GM06990 (cell line): ENCODE measurements at places on chromosomes 16 and 17.
A peak's percentile ranks its signal among the peaks of the same experiment; 100 is the strongest.

DNA sequence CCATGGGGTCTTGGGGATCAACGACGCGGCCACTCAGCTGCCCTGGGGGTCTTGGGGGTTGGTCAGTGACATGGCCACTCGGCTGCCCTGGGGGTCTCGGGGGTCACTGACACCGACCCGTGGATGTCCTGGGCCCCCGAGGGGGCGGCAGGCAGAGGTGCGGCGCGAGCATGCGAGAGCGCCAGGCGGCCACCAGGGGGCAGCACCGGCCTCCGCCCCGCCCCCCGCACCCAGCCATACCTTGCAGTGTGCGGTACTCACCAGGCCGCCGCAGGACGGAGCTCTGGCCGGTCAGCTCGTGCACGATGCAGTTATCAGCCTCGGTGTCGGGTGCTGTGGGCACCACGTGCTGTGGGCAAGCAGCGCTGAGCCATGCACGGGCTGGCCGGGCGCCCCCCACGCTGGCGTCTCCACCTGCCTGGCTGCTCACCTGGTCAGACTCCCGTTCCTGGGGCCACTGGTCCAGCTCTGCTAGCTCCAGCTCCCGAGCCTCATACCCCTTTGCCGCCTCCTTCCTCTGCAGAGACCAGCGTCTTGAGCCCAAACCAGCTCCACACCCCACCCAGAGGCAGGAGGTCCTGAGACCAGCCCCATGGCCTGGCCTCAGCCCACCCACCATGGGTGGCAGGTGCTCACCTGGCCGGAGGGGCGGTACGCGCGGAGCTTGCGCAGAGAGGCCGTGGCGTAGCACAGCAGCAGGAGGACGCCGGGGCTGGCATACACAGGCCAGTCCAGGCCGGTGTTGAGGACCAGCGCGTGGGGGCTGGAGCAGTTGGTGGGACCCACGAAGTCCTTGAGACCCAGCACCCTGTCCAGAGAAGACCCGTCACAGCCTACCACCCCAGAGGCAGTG is 31.2 kb downstream of the CTU2 start:
- peak; percentile 77 for DNase-seq

DNA sequence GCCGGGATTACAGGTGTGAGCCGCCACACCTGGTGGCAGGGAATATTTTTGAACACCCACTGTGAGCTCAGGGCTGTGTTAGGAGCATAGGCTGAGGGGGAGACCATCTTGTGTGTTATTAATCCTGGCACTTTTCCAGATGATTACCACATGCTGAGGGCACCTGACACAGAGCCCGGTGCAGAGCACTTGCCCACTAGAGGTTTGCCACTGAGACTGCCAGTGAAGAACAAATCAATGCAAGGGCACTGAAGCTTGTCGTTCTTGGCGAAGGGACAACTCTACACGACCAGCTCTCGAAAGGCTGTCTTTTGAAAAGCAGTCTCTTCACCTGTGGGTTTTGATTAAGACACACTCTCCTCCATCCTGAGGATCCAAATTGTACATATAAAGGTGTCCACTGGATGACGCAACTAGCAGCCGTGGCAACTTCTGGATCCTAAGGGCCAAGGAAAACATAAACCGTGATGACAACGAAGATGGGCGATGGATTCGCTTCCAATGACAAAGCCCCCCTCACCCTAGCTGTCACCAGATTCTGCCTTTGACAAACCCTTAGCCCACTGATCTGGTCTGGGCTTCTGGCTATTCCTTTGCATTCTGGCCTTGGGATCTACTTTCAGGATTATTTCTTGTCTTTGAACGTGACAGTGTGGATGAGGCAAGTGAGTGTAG is 28.7 kb downstream of the WIPI1 start:
- DNase-seq = no peak

- no peak for DNase-seq
These were observed 17.4 kb downstream of the MAP2K3 start for GRCh38 chr17:21301593-21302550.

DNA sequence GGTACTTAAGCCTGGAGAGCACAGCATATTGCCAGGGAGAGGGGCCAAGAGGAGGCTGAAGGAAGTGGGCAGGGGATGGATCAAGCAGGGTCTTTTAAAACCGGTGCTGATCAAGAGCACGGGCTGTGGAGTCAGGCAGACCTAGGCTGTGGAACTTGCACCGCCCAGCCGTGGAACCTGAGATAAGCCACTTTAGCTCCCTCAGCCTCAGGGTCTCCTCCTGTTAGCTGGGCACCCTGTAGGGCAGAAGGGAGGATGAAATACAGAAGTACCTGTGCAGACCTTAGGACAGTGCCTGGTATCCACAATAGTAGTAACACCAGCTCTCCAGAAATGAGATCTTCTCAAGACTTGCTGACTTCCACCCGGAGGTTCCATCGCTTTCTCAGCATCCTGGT is 9.3 kb downstream of the ODAD4 start:
- DNase-seq = no peak

GRCh38 chr17:77235370-77235941 is 94.7 kb downstream of the SEC14L1 start:
- no peak for DNase-seq

DNA sequence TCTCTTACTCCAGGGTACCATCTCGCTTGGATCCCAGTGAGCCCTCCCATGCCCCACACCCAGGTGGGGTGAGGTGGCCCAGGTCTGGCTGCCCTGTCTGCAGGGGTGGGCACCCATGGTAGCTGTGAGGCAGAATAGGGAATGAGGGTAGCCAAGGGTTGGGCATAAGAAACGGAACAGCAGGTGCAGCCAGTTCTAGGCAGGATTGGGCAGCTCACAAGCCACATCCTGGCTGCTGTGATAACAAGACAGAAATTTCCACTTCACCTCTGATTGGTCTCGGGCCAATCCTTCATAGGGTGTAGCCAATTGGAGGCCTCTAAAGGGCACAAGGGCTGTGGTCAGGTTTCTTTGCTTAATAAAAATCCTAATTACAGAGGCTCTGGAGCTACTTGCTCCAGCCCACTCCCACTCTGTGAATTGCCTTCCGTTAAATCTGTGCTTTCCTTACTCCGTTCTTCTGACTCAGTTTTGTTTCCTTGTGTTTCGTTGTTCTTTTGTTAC is 1.5 kb upstream of the ARHGDIG start:
- DNase-seq = no peak

GRCh38 chr17:49746791-49747490 is 17.0 kb downstream of the FAM117A start:
- peak; percentile 55 for DNase-seq

GRCh38 chr16:27724482-27725235 is 174.7 kb downstream of the KATNIP start:
- no peak for DNase-seq

GRCh38 chr17:78557598-78558039 is 19.6 kb downstream of the DNAH17 start:
- DNase-seq = no peak

DNA sequence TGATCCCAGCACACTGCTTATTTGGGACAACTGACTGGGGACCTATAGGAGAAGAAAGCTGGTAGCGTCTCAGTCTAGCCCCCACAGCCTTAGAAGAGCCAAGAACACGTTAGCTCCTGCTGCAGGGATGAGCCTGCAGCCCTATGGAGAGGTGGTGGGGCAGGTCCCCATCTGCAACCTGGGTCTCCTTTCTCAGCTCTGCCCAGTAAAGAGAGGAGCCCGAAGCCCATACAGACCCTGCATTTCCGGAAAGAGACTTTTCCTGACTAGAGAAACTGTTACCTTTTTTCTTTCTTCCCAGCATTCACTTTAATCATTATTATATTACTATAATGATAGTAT is 788 bp downstream of the METTL22 start:
- no peak for DNase-seq

GRCh38 chr16:48158296-48158695 is 2.5 kb upstream of the ABCC12 start:
- peak; percentile 25 for DNase-seq

DNA sequence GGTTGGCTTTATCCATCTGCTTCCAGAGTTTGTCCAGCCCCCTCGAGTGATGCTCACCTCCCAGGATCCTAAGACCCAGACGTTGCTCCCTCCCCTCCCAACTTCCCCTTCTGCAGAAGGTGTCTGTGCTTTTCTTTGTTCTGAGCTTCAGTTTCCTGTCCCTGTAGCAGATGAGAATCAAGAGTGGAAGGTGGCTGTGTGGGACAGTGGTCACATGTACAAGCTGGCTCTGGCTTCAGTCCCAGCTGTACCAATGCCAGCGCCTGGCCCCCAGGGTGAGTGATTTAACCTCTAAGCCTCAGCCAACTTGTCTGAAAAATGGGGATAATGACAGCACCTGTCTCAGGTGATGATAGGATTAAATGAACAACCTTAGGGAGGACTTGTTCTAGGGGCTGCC is 7.7 kb downstream of the PRR15L start:
- no peak for DNase-seq

DNA sequence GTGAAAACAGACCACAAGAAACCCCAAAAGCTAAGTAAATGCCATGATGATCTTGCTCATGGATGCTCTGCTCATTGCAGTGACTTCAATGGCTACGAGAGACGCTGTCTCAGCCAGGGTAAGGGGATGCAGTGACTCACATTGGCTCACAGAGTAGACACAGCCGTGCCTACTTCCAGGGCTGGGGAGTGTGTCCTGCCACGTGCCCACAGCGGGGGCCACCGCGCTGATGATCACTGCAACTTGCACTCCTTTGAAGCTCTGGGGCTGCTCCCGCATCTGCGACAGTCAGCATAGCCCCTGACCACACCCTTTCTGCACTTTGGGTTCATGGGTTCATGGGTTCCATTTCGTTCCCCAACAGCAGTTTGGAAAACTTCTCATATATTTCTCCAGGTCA is 231.4 kb upstream of the RPL38 start:
- no peak for DNase-seq

DNA sequence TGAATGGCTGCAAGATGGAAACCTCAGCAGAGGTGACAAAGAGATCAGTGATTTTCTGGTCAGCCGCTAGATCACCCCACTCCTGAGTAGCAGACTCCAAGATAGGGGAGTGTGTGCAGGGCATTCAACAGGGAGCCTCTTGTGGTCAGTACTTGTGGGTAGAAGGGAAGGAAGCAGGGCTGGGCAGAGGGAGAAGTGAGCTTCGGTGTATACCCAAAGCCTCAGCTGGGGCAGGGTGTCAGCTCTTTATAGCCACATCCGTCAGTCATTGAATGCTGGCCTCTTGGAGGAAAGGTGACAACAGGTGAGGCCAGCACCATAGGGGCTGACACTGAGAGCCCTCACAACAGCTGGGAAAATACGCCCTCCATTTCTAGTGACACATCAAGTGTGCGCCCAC is 2.2 kb upstream of the SLC12A3 start:
- DNase-seq = no peak

- no peak for DNase-seq
These were observed 6.2 kb downstream of the APPBP2 start for GRCh38 chr17:60519795-60520194.

GRCh38 chr16:50400312-50400966 is 31.7 kb upstream of the BRD7 start:
- no peak for DNase-seq

GRCh38 chr16:54954220-54954619 is 23.6 kb downstream of the IRX5 start:
- no peak for DNase-seq

- DNase-seq = no peak
These were observed 10.7 kb downstream of the ATP2A3 start for GRCh38 chr17:3953542-3953941.

- DNase-seq = no peak
These were observed 174.3 kb downstream of the MAP2K6 start for GRCh38 chr17:69588827-69589239.

GRCh38 chr17:64291268-64291851 is 28.3 kb upstream of the TEX2 start:
- no peak for DNase-seq

DNA sequence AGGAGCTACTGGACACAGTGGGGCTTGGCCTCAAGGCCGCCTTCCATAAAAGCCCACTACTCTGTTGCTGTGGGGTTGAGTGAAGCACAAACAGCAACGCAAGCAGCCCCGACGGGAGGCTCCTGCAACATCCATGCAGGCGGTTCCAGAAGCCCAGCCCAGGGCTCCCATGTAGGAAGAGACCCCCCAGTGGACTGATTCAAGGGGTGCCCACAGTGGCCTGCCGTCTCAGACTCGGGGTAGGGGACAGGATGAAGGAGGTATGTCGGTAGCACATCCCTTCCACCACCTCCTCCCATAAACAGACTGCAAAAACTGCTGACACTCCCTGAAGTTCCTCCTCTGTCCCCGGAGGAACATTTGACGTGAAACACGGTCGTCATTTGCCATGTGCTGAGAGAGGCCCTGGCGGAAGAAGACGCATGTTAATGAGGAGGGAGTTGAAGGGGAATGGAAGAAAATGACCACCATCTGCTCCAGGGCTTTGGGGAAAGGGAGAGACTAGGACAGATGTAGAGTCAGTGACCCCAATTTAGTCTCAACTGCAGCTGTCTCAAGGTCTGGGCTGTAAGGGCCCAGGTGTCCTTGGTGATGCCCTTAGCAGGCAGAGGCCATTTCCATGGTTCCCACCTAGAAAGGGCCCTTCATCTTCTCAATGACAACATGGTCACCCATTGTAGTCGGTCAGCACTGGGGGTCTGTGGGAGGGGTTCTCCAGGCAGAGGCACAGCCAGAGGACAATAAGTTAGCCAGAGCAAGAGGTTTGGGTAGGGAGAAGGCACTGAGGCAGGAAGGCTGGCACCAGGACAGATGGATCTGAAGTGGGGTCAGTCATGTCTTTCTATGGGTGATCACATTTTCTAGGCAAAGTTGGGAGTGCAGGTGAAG is 200.6 kb downstream of the CPPED1 start:
- DNase-seq = no peak

GRCh38 chr16:12000032-12000431 is 23.5 kb downstream of the SNX29 start:
- DNase-seq = no peak

- DNase-seq = no peak
These were observed 622 bp downstream of the CUEDC1 start for GRCh38 chr17:57954397-57955182.

GRCh38 chr16:11007714-11008280 is 63.4 kb downstream of the CLEC16A start:
- DNase-seq = no peak

- DNase-seq = no peak
These were observed 22.3 kb downstream of the ADGRG5 start for GRCh38 chr16:57564571-57565270.

GRCh38 chr17:80832266-80832676 is 159.4 kb upstream of the CHMP6 start:
- DNase-seq = no peak
